NCI-H1436 treated with DMSO at 0.1 percent for 48 hours (cell line): ENCODE measurements at places on chromosomes 5 and 9.
A peak's percentile ranks its signal among the peaks of the same experiment; 100 is the strongest.

DNA sequence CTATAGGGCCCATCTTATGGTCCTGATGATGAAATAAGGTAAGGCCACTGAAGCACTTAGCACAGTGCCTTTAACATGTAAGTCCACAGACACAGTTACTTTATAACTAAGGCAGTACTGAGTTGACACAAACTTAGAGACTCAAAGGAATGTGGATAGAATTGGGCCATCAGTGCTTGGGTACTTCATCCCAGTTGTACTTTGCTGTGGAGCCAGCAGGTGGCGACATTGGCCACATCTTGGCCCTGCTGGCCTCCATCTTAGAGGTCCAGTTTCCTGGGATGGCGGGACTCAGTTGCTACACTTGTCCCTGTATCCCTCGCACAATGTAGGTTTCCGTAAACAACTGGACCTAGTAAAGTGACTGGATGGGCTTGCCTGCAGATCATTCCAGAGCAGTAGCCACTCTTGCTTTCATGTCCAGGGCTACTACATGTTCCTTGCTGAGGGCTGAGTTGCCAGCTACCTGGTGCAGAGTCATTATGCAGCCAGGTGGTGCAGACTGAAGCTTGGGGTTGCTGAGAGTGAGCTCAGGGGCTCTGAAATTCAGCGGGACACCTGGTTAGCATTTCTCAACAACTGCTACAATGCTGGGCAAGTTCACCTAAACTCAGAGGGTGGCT is 10.6 kb downstream of the MTAP start:
- DNase-seq = no peak

- DNase-seq = peak; percentile 63
Observed at GRCh38 chr5:72818866-72819534, 2.5 kb downstream of the TNPO1 start.

GRCh38 chr9:107487521-107488374 is 1.8 kb downstream of the KLF4 start:
- DNase-seq = no peak

DNA sequence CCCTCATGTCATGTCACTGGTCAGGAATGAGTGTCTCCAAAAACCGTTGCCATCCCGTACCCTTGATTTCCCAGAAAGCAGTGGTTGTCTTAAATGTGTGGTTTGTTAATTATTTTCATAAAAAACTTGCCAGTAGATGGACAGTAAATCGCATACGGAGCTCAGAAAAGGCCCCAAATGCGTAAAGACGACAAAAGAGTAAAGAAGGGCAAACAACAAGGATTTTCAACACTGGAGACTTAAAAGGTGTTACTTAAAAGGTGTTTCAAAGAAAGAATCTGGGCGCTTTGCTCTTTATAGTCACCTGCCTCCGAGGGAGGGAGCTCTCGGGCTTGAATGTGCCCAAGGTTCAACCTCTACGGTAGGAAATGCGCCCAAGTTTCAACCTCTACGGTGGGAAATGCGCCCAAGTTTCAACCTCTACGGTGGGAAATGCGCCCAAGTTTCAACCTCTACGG is 734 bp downstream of the KIF27 start:
- no peak for DNase-seq

- DNase-seq = no peak
Observed at GRCh38 chr5:122844136-122844909, 1.1 kb upstream of the SNX24 start.

- DNase-seq = no peak
Observed at GRCh38 chr5:169410996-169411783, 110.3 kb upstream of the SLIT3 start.

- DNase-seq = no peak
Observed at GRCh38 chr5:125890511-125890931, 532.7 kb upstream of the GRAMD2B start.

DNA sequence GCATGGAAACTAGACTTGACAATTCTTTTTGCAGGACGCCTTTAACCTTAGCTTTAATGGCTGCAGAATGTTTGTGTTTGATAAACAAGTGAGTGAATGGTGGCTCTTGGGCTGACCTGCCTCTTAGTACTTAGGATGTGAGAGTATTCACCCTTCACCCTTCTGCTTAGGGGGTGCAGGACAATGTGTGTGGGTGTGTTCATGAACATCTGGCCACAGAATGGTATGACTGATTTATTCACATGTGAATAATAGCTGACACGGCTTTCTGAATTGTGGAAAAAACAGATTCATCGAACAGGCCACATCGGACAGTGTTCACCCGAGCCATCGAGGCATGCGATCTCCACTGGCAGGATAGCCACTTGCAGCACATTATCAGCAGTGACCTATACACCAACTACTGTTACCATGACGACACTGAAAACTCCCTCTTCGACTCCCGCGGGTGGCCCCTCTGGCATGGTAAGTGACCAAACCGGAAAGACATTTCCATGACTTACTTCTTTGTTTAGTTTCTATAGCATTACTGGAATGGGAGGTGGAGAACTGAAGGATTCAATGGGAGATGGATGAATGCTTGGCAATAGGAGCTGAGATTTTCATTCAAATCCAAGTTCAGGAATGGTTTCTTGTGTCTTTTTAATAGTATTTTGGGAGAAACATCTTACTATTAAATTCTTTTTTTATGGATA is 193.6 kb downstream of the ZSWIM6 start:
- DNase-seq = no peak

DNA sequence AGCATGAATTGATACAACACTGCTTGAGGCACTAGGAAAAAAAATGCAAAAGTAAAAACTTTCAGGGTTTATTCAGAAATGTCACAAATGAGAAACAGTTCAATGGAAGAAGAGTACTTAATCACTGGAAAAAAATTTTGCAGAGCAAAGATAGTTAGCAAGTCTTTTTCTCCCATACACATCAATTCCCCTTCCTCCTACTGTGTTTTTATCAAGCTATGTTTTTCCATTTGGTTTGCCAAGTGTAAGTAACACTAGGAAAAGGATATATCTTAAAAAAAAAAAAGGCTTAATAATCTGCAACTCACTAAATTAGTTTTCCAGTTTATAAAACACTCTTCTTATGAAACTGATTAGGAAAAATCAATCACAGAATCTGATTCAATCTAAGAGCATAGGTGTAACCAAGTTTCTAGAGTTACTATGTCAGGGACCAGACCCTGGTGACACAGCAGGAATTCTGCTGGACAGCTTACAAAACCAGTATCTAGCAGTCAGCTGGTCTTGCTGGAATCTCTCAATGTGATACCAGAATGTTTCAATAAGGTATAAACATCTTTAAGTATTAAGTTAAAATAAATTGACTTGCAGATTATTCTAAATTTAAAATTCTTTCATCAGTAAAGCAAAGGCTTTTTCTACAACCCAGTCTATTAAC is 34.7 kb downstream of the RNF145 start:
- no peak for DNase-seq

DNA sequence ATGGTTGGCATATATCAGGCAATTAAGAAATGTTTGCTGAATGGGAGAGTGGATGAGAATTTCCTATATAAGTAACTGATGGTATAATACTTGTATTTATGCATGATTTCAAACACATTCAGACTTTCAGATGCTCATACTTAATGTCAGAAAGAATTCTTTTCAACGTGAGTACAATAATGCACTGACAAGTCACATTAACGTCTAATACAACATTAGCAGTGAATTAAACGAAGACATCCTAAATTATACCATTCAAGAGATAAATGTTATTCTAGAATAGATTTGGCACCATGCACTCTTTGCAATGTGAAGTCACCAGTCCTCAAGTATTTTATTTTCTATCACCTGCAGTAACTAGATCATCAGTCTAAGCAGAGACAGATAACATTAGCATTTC is 712.9 kb downstream of the TLE1 start:
- no peak for DNase-seq

DNA sequence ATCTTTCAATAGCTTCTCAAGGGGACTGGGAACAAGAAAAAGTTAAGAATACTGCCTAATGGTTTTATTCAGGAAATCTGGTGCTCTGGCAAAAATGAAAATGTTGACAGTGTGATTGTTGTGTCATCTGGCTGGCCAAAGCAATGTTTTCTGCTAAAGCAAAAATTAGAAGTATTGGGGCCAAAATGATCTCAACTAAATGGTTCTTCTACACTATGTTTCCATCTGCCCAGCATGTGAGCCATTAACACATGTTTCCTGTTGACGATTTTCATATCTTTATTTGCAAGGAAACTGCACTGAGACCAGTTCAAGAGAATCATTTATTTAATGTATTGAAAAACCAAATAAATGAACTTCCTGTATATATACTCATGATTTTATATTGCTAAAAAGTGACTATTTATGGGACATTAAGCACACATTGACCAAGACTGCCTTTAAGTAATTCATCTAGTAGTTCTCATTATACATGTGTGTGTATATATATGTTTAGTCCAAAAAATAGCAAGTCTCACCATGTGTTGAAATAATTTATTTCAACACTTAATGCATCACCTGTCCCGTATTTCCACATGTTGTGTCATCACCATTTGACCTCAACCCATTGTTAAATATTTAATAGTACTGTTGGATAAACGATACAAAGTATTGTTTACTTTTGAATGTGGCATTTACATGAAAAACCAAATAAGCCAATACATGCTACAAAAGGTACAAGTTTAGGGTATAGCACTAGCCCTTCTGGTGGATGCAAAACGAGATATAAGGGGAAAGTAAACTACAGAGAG is 7.5 kb upstream of the FST start:
- no peak for DNase-seq

GRCh38 chr9:33184963-33185362 is 17.8 kb upstream of the B4GALT1 start:
- no peak for DNase-seq

- no peak for DNase-seq
Observed at GRCh38 chr9:128920381-128921058, at the start of gene PHYHD1. Gene PHYHD1 (plus strand): TSS chr9:128920982. CDS start chr9:128922324, 1,342 bp downstream.

DNA sequence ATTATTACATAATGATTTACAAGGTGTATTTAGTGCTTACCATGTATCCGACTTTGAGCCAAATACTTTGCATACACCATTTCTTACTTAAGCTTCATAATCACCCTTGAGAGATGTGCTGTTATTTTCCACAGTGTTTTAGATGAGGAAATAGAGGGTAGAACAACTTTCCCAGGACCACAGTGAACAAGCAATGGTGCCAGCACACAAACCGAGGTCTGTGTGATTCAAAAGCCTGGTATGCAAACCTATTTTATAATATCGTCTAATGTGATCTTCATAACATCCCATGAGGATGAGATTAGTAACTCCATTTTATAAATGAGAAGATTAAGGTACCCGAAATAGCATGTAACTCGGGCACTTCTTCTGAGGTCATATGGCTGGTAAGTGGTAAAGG is 294.7 kb downstream of the NSG2 start:
- no peak for DNase-seq

- DNase-seq = no peak
Observed at GRCh38 chr5:95007921-95008597, 276.8 kb downstream of the MCTP1 start.

DNA sequence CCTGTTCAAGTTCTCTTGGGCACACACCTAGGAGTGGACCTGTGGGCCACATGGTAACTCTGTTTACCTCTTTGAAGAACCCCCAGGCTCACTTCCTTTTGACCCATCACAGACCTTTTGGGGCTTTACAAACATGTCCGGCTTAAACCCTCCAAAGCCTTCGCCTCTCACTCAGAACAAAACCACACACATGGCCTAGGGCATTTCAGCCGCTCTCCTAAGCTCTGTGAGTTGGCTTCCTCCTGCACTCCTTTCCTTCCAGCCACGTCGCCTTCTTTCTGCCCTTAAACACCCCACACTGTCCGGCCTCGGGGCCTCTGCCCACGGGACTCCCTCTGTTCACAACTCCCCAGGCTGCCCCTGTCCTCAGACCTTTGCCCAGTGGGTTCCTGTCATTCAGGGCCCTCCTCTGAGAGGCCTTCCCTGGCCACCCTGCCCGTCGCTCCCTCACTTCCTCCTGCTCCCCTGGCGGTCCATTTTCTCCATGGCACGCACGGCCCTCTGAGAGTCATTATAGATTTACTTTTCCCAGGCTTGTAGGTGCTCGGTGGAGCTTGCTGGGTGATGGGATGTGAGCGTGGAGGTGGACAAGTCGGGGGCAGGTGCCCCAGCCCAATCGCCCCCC is 1.9 kb downstream of the DOK3 start:
- DNase-seq = no peak

DNA sequence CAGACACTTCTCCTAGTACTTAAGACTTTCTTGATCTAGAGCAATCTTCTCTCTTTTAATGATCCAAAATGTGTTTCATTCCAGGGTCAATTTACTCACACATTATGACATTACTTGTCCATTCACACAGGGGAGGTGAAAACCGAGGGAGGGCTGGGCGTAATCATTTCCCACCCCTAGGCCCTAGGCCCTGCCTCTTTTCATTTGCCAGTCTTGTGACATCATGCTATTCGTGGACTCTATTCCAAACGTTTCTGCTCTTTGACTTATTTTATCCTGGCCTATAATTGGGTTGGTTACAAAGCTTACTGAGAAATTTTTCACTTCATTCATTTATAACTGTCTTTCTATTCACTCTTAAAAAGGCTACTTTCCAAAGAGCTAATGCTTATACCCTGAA is 2.4 kb downstream of the DCAF12 start:
- DNase-seq = no peak

DNA sequence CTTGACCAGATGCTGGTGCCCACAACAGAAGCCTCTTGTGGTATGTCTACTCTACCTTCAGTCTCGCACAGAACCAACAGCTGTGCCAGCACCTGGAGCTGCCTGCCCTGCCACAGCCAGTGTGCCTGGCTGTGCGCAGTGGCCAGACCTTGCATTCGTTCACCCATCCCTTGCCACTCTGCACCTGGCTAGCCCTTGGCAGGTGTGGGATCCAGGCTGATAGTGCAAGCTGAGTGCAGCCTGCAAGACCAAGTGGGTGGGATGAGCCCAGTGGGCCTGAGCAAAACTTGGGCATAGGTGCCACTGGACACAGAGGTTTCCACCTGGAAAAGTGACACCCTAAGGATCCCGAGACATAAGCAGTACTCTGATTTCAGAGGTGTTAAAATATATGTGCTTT is 108.2 kb downstream of the ST8SIA4 start:
- no peak for DNase-seq

DNA sequence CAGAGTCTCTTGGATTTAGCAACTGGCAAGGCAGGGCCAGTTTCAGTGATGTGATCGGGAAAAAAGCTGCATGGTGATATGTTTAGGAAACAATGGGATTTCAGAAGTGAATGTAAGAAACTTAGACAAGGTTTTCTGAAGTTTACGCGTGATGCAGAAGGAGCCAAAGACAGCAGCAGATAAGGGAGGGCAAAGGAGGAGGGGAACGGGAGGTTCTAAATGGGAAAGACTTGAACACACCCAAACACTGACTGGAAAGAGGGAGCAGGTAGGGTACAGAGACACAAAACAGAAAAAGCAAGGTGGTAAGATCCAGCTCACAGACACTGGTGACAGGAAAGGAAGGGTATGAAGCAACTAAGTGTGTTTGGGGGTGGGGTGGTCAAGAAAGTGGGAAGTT is 115.4 kb downstream of the EPB41L4A start:
- DNase-seq = no peak
